ENCODE measurements at places on chromosomes 16 and 17.

- DNase-seq, result no peak
Observed at GRCh38 chr16:61936522-61936921, 99.7 kb downstream of the CDH8 start.

DNA sequence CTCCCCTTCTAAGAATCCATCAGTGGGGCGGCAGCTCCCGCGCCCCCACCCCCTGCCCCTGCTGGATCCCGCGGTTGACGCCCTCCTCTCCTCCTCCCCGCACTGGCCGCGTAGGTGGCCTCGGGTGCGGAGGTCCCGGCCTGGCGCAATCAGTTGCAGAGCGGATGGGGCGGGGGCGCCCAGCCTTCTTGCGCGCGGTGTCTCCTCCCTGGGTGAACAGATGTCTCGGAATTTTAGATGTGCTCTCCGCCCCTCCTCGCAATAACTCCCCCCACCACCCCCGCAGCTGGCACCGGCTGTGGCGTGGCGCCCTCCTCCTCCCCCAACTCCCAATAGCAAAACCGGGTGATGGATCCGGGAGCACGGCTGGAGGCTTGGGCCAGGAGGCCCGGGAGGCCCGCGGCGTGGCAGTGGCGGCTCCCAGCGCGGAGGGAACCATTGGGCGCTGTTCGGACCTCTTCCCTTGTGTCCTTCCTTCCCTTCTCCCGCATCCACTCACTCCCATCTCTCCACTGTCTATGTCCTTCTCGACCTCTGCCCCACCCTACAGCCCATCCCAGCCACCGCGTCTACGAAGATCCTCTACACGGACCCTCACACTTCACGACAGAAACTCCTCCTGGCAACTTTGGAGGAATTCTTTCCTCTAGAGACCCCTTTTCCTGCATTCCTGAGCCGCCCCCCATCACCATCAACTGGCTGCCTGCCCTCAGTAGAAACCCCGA is 11.0 kb downstream of the NEUROD2 start:
- no peak for DNase-seq

- no peak for DNase-seq
Observed at GRCh38 chr16:11979013-11979672, 2.6 kb downstream of the SNX29 start.

DNA sequence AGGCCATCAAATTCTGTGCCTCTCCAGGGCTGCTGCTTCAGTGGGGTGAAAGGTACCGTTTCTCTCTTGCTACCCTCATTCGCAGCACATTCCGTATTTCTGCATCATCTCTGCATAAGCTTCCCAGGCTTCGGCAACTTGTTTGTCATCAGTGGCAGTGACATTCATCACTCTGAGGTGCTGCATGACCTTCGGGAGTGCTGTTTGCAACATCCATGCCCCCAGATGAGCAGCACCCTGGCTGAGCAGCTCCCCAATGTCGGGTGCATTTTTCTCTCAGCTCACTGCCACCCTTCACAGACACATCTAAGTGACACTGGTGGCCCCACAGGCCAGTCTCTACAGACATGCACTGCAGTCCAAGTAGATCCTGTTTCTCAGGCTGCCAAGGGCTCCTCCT is 3.8 kb downstream of the CREBBP start:
- peak; percentile 53 for DNase-seq

GRCh38 chr17:17700251-17700969 is 19.2 kb downstream of the RAI1 start:
- DNase-seq, result no peak

DNA sequence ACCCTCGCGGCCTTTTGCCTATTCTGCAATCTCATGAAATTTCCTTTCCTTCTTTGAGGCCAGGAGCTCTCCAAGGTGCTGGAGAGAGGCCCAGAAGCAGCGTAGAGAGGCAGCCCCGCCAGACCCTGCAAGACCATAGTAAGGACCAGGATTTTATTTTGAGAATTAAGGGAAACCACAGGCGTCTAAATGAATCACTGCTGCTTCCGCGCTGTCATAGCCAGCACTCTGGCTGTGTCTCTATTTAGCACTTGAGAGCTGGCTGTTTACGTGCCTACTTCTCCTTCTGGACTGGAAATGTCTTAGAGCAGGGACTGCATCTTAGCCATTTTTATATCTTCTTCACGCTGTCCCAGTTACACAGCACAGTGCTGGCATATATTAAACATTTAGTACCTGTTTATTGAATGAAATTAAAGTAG is 37.6 kb upstream of the PIRT start:
- no peak for DNase-seq

DNA sequence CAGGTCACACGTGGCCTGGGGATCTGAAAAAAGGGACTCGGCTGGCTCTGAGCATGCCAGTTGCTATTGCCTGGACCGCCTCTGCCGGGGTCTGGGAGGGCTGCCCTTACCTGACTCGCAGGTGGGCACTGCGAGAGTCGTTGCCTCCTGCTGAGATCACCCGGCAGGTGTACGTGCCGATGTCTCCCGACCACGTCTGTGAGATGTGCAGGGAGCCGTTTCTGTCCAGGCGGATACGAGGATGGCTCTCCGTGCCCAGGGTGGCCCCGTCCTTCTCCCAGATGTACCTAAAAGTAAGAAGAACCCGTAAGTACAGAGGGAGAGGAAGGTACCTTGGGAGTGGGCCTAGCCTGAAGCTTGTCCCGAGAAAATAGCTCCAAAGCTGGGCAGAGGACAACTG is 112.0 kb upstream of the CDC42EP4 start:
- no peak for DNase-seq

DNA sequence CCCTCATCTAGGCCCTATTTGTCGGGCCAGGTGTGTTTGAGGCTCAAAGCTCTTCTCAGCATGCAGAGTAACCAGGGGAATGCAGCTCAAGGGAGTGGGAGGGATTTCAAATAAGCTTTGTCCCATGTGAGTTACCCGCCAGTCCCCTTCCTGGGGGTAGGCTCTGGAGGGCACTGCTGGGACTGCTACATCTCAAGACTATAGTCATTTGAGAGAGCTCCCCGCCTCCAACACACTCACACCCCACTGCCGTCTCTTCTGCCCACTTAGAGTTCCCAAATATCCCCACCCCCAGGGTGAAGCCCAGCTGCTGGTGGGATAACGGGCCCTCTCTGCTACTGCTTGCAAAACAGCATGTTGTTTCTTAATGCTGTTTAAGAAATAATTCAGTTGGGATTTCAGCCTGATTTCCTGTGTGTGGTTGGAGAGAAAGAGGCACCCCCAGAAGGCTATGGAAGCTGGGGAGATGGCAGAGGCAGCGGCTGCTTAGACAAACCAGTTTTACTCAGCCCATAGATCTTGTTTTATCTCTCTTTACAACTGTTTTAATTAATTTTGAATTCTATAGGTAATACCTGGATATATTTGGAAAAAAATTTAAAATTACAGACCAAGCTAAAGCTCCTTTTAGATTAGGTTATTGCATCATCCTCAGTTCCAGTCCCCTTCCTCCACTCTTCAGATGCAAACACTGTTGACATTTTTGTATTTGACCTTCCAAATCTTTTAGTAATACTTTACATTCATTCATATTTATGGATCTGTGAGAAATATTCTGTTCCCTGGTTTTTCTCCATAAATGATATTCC is 4.1 kb upstream of the MPO start:
- DNase-seq, result no peak

- no peak for DNase-seq
Observed at GRCh38 chr17:63446753-63447470, 806 bp upstream of the CYB561 start.

DNA sequence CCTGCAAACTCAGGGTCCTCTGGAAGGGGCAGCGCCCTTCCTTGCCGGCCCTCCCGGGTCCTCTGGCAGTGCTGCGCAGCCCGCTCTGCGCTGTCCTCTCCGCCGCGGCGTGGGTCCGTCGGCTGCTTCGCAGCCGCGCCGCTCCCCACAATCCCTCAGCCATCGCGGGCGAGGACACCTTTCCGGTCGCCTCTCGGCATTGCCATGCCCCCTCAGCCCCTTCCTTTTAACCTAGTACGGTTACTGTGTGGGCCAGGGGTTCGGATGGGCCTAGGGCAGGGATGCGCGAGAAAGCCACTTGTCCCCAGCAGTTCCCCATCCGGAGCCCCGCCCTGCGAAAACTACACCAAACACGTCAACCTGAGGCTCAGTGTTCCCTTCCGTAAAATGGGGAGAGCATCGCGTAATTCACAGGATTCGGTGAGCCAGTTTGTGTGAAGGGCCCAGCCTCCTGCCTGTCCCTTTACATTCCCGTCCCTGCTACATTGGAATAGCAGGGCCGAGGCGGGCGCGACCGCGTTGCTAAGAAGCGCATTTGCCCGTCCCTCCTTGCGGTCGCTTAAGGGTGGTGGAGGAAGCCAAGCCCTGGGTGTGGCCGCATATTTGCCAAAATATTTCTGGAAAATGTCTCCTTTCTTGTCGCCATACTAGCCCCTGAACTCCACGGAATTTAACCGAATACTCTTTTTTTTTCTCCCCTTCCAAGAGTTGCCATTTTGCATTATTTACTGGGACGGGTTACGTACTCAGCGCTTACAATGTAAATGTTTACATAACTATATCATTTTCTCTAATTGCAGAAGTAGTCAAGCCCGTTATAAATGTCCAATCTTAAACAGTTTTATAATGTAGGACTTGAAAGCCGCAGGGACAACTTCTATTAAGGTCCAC is 13.2 kb downstream of the COPZ2 start:
- DNase-seq, result peak; percentile 64

Measured in HFFc6 (cell line).